H1 (cell line): ENCODE measurements at places on chromosomes 11 and 22. TPM values are rescaled to one million over a fixed set of nuclear protein-coding genes. Genes with fewer than 3 reads are reported as not detected.

CCDC116 gene
- total RNA-seq: not detected in 2 replicates

- no peak for DNase-seq
Measured at GRCh38 chr11:79274636-79275331, 166.0 kb downstream of the TENM4 start.

DNA sequence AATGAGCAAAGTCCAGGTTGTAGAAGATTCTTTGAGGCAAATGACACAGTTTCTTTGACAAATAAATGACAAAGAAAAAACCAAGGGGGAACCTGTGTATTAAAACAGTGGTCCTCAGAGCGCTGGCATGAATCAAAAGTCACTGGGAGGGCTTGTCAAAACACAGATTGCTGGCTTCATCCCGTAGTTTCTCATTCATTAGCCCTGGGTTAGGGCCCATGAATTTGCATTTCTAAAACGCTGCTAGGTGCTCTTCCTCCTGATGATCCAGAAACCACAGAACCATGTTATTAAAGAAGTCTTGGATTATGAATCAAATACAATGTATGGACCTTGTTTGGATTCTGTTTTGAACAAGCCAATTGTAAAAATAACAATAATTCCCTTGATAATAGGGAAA lies 92.7 kb downstream of the YAP1 start:
- no peak for DNase-seq

- no peak for DNase-seq
Measured at GRCh38 chr22:33573479-33573878, 346.8 kb downstream of the LARGE1 start.

DNA sequence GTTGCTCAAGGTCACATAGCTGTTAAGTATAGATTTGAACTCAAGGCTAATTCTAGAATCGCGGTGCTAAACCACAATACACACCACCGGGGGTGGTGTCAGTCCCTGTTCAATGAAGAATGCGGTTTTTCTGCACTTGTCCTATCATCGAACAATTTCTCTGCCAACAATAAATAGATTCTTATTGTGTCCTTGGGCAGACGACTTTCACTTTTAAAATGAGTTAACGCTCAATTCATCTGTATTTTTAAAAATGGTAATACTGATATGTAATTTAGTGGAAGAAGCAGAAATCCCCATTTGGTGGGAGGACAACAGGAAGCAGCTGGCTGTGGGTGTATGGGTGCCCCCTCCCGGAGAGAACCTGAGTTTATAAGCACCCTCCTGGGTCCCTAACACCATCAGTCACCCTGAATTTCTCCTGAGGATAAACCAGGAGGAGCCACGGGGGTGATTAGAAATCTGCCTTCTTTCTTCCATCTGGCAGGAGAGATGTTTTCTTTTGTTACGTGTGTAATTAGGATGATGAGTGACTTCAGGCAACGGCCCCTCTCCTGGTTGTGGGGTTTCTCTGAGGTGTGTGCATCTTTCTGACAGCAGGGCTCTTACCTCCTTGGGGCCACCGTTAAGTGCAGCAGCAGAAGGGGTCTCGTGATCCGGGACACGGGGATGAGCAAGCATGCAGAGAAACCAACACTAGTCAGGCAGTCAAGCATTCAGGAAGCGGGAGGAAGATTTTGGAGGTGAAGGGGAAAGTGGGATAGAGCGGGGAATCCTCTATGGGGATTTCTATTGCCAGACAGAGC lies 87.7 kb downstream of the GRAMD1B start:
- DNase-seq: no peak

DNA sequence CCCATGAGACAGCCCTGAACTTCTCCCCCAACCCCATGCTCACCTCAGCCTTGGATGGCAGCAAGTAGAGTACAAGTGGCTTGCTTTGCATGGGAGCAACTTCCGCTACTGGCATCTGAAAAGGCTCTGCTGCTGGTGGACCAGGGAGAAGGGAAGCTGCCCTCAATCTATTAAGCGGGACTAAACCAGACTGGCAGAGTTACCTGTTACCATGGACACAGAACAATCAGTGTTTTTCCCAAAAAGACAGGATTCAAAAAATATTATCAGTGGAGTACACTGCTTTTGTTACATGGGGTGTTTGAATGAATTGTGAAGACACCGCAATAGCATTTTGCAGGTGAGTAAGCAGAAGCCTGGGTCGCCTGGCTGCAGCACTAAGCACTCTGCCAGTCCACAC lies 631.4 kb upstream of the B3GAT1 start:
- no peak for DNase-seq

DNA sequence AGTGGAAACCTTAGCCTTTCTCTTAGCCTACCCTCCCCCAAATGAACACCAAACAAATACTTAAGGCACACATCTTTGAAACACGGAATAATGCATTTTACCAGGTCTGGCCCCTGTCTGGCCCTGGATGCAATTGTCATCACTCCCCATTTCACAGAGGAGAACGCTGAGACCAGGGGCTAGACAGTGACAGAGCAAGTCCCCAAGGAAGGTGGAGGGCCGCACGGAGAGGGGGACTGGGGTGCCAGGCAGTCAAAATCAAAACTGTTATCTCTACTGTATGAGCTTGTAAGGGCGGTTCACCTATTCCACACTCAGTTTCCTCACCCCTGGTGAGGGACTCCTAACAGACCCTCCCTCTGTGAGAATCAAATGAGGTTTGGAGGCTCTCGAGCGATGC lies 414.2 kb downstream of the SOX6 start:
- DNase-seq: no peak

GRCh38 chr22:36111316-36111715 lies 49.2 kb downstream of the APOL3 start:
- no peak for DNase-seq
